Fibroblast of skin of back (primary cell): ENCODE measurements at places on chromosomes 6 and 20.
A peak's percentile ranks its signal among the peaks of the same experiment; 100 is the strongest.

DNA sequence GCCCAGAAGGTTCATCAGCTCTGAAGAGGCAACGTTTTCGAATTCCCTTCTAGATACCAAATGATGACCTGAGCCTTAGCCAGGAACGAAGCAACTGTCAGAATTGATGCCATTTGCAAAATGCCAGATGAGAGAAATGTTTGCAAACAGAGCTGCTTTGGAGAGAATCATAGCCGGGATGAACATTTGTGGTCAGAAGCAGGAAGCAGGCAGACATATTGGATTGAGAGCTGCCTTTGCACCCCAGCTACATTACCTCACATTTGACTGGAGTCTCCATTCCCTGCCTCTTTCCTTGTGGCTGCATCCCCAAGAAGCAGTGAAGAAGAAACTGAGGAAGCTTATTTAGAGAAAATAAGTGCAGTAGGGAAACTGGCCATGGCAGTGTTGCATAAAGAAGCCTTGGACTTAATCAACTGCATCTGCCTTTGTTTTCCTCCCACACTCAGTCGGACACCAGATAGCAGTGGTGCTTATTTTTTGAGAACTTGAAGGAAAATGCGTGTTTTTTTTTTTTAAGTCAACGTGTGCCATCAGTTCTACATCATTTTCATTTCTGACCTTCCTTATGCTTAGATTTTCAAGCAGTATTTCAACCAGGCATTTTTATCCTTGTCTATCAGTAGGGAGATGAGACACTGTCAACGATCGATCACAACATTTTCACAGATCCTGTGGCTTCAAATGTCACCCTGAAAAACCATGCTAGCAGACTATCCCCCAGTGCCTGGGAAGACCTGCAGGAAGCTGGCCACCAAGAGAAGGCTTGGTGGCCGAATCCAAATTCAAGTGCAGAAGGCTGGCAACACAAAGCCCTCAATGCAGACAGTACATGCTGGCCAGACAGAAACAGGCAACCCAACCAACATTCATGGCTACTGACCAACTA is 541.2 kb upstream of the JARID2 start:
- no peak for DNase-seq

DNA sequence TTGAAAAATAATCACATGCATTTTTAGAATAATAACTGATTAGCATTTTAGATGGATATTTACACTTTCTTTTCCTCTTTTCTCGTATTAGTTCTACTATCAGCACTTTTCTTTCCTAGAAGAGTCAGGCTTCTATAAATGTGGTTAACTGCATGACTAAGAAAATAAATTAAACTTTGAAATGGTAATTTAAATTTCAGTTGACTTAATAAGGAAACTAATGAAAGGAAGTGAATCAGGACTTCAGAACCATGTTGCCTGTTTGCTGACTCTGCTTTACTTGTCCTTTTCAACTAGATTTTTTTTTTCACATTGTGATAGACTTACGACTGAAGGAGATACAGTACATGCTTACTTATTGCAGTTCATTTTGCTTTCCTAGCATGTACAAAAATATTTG is 1258.2 kb upstream of the EYS start:
- no peak for DNase-seq

DNA sequence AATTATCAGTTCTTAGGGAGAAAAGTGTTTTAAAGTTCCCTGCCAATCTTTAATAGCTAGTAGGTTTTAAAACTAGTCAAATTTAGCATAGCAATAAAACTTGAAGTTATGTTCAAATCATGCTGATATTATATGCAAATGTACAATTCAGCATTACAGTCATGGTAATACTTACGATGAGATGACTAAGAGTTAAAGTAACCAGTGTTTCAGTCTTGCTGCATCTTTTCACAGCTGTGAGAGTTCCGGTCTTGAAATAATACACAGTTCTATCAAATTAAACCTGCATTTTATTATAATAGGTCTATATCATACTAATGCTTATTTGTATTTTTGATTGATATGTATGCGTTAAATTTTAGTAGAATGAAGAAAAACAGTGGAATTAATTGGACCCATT is 26.1 kb downstream of the POPDC3 start:
- DNase-seq: no peak

DNA sequence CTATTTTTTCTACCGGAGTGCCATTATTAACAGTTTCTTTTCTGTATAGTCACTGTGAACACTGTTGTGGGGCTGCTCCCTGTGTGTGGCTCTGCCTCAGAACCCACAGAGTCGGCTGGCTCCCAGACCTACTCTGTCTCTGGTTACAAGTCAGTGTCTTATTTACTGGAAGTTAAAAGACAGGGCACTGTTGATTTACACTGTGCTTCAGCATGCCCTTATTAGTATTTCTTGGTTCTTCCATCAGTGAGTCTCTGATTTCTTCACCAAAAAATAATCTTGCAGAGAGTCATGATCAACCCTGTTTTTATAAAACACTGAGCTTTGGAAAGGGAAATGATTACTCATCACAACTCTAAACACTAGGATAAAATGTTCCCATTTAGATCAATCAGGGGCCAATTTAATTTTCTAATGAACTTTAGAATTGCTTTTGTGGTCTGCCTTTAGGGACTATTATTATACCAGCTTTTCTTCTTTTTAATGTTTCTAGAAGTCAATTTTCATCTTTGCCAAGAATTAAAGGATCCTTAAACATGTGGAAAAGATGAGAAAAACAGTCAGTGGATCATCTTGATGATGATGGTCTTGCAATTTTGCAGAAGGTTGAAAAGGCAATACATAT is 92.6 kb downstream of the UTRN start:
- peak; percentile 82 for DNase-seq

GRCh38 chr6:156654919-156655918 is 122.0 kb upstream of the ARID1B start:
- DNase-seq: no peak

DNA sequence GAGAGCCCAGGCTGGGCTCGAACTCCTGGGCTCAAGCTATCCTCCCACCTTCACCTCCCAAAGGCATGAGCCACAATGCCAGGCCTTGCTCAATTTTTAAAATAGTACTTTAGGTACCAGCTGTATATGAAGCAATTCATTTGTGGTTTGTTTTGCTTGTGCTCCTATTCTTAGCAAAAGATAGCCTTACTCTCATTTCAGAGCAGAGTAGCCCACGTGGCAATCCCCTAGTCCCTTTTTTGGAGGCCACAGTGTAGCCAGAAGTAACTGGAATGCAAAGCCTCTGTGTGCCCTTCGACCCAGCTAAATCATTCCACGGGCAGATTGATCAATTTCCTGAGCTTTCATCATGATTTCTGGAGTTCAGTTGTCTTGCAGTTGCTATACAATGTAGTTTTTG is 372.2 kb downstream of the NRN1 start:
- DNase-seq: no peak

DNA sequence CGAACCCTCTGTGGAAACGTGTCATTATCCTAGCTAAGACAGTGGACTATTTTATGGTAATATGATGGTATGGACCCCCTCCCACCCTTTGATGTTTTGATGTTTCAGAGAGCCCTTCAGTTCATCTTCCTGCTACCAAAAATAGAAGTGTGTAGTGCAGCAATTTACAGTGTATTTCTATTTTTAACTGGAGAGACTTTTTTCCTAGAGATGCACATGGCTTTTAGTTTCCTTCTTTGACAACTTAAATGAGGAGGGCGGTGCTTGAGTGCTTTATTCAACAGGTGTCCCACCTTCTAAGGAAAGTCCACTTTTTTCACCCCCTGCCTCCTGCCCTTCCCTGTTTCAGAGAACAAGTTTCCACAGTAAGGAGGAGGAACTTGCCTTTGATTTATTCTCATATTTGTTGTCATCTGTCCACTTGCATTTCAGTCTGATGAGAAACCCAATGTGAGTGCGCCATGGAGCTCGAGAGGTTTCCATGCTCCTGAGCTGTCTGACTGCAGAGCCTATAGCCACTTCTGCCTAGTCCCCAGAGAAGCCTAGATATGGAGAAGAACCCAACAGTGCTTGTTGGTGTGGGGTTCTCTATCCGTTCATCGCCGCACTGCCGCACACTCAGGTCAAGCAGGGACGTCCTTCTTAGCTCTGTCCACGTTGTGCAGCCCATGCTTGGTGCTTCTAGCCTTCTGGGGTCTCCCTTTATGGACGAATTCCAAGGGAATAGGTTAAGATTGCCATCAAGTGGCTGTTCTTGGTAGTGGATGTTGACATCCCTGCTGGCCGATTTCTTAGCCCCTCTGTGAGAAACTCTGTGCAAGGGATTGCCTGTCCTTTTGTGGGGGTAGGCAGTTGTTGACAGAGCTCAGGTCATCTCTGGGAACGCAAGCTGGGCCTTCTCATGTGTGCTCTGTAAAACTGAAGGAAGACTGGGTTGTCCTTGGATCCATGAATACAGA is 144.2 kb downstream of the JARID2 start:
- peak; percentile 64 for DNase-seq

DNA sequence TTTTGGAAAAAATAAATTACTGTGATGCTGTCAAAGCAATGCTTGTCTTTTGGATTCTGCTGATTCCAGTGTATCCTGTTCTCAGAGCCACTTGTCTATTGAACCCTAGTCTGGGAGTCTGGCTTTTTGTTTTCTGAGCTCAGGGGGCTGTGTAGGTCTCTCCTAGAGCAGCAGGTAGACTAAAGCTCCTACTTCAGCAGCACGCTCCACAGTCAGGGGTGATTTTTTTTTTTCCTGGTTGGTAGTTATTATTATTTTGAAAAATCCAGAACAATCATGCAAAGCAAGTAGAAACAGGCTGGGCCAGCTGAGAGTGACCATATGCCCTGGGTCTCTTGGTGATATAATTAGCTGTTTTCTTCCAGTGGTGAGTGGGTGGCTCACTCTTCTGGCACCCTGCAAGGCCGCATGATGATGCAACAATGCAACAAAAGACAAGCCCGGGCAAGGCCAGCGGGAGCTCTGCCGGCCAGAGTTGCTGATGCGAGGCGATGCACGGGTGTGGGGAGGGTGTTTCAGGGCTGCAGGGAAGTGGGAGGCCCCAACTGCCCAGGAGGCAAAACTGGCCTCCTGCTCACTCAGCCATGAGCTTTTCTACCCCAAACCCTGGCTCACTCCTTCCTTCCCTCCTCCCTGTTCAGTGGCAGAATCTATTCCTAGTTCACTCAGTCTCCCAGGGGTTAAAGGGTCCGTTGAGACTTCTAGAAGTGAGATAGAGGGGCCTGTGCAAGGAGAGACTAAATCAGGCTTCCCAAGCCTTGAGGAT is 11.5 kb upstream of the CDKN1A start:
- DNase-seq: peak; percentile 78

DNA sequence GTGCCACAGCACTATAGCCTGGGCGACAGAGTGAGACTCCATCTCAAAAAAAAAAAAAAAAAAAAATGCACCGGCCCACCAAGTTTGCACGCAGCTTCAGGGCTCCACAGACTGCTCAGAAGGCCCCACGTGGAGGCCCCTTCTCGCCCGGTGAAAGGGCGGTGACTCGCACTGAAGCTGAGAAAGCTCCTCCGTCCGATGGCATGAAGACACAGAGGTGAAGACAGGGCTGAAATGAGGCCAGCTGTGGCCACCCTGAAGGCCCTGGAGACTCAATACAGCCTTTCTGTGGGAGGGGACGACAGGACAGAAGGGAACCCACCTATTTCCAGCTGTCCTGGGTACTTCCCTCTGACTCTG is 84.0 kb downstream of the PTPN1 start:
- no peak for DNase-seq

GRCh38 chr20:9837634-9838033 is 1.2 kb downstream of the PAK5 start:
- DNase-seq: no peak
